CD4-positive, alpha-beta T cell treated with Interleukin-4 for 1 hour (primary cell): ENCODE measurements at places on chromosomes 3 and 15.
A peak's percentile ranks its signal among the peaks of the same experiment; 100 is the strongest.

- DNase-seq: peak; percentile 13
Observed at GRCh38 chr3:123447749-123448517, 957 bp downstream of the ADCY5 start.

GRCh38 chr15:39778021-39778420 lies 4.6 kb downstream of the FSIP1 start:
- no peak for DNase-seq

- DNase-seq: no peak
Observed at GRCh38 chr15:100096248-100096600, 245.6 kb downstream of the ADAMTS17 start.

DNA sequence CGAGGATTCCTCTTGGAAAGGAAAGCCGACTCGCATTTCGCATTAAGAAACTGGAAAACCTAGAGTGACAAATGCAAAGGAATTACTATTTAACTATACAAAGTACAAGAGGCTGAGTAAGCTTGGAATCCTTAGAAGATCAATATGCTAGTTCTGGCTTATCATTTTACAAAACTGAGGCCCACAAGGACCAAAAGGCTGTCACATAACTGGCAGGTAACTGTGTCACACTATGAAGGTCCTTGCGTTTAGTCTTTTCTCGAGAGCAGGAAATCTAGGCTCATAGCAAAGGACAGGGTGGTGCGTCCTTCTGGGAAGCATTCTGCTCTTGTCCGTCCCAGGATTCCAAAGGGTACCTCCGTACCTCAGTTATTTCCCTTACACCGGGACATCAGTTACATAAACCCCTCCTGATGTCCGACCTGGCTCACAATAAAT lies 629 bp downstream of the RPL24 start:
- DNase-seq: no peak

GRCh38 chr3:182105875-182106274 lies 394.1 kb downstream of the SOX2 start:
- DNase-seq: no peak

DNA sequence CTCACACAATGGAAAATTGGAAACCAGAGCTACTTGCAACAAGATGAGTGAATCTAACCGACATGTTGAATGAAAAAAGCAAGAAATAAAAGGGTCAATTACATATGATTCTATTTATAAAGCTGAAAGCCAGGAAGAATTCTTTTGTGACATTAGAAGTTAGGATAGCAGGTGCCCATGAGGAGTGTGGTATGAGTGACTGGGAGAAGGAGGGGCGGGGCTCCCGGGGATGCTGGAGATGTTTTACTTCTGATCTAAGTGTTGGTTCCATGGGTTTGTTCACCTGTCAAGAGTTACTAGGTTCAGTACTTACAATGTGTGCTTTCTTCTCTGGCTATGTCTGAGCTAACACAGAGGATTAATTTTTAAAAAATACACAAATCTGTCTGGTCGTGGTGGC lies 60.8 kb downstream of the NSMCE3 start:
- no peak for DNase-seq

DNA sequence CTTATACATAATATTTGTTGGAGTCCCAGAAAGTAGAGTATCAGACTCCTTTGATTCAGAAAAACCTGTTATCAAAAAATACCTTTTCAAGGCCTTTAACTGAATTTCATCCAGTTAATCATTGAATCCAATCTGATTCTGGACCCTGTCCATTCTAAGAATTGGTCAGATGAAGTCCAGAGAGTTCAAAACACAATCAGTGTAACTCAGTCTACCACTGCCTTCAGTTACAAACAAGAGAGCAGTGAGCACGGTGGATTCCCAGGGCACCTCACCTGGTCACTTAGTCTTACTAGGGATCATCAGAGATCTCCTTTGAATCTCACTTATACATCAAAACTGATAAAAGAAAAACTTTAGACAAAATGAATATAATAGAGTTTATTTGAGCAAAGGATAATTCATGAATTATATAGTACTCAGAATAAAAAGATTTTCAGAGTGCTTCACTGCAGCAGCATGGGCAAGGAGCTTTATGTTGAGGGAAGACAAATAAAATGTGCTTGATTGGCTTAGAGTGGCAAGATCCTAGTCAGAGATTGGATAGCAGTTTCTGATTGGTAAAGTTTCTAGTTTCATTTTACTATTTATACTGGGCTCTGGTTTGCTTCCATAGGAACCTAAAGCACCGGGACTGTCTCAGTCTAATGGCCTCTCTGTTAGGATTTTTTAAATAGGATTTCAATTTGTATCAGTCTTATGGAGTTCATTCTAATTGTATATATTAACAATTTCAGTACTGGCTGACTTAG lies 474.9 kb upstream of the GOLIM4 start:
- DNase-seq: no peak

DNA sequence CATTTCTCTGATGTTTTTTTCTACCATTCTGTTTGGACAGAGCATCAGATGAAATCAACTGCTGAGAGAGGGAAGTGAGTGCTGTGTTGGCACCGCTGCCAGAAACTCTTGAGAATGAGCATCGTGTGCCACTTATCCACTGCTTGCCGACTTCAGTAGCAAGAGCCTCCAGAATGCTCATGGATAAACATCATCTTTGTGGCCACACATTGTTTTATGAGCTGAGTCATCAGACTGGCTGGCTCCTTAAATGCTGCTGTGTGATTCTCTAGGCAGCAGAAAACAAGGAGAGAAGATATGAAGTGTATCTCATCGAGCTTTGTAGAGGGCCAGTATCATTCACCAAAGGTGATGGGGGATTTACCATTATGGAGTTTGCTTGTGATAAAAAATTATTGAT lies 3.4 kb upstream of the DOCK3 start:
- DNase-seq: no peak

DNA sequence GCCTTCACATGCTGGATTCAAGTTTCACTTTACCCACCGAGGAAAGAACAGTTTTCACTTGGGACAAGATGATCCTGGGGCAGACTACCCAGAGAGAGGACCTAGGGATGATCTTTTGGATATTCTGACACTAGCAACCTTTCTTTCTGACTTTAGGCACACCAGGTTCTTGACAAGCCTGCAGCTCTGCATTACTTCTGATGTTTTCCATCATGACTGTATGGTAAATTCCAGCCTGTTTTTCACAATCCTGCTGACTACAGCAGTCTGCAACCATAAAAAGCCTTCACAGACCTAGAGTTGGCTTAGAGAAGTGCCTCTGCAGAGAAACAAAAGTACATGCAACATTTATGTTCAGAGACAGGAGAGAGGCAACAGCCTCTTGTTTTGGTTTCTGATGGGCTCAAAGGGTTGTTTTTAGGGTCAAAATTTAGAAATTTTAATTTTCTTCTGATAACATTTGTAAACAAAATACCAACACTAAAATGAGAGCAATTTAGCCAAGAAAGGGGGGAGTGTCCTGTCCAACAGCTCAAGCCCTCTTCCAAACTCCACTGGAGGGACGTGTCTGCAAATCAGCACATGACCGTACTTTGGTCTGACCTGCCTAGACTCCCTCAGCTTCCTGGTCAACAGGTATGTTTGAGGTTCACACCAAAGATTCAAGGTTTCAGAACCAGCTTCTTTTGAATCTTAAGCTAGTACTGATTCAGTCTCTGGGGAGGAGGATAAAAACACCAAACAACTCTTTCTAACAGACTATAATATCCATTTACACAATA lies 799 bp downstream of the ABI3BP start:
- no peak for DNase-seq
